ENCODE measurements at places on chromosomes 3 and 15.

- no peak for DNase-seq
Measured at GRCh38 chr3:124542214-124542869, 187.9 kb upstream of the UMPS start.

DNA sequence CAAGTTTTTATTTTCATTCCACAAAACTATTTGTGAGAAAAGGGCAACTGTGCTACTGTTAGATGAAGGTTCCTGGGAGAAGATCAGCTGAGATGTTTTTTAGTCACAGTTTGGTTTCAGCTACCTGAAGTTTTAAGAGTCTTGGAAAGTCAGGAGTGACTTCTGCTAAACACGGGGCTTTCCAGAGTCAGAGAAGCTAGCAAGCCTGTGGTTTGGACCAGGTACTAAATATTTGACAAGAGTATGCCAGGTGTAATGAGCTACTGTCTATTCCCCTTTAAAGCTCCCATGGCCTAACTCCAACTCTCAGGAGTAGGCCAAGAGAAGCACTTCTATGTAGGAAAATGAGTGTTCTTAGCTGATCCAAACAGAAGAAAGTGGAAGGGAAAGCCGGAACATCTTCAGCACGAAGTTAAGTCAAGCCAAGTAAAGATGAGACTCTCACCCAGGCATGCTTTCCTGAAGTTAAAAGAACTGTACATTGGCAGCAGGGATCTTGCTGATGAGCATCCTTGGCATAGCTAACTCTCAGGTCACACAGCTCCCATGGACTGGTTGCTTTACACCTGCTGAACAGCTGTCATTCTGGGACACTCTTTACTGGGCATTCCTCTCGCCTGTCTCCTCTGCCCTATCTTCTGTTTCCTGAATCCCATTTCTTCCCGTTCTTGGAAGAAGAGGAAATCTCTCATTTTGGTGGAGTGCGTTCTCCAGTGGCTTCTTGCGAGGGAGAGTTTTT, 22.5 kb downstream of the TM4SF18 start:
- DNase-seq: no peak

DNA sequence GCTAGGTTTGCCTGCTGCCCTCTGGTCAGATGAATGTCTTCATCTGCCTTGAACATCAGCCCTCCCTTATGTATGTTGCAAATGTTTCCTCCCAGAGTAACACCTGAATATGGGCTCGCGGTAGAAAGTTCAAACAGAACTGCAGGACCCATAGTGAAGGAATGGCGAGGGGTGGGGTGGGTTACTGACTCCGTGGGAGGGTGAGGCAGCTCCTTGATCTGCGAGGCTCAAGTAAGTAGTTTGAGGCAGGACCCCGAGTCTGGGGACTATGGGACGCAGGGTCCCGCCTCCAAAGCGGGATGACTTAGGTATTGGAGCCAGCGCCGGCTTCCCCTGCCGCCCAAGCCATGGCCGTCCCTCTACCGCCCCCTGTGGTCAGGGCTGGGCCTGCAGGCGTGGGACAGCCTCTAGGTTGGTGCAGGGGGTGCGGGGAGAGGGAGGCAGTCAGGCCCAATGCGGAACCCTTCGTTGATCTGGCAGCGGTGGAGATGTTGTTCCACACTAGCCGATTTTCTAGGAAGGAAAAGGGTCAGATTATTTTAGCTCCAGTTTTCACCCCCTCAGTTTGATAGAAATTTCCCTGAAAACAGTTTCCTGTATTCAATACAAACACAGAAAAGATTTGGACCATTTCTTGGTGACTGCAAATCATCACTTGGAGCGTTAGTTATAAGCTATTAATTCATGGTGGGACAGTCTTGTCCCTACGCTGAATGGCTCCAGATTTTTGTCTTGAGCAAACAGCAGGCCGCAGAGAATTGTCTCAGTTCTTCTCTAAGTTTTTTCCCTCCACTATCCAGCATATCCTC, 72.3 kb downstream of the CORO2B start:
- no peak for DNase-seq

DNA sequence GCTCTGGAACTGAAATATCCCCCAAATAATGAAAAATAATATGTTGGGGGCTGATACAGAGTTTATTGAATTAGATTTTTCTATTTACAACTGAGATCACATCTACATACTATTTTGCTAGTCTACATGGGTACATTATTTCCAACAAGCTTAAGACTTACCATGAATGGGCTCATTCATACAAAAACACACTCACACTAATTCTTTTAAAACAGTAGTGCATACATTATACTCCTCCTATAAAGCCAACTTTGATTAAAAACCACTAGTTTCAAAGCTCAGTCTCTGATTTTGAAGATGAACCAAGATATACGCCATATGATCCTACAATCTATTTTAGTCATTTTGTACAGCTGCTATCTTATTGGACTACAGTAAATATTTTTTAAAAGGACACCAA, 24.9 kb downstream of the TSPAN3 start:
- no peak for DNase-seq

DNA sequence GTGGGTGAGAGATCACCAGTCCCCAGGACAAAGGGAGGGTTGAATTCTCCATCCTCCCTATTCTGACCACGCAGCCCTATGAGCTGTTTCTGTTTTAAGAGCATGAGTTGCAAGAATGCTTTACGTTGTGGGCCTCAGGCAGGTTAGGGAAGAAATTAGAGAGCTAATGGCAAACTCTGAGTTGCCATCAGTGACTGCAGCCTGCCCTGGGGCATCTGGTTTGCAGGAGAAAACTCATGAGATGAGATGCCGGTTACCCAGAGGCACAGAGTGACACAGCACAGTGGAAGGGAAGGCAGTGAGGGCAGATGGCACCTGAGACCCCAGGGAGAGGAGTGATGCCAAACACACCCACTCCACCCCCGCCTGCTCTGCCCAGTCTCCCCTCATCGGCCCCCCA, 265.3 kb downstream of the CD47 start:
- no peak for DNase-seq

- no peak for DNase-seq
Measured at GRCh38 chr3:128623762-128624176, 26.8 kb downstream of the RPN1 start.

DNA sequence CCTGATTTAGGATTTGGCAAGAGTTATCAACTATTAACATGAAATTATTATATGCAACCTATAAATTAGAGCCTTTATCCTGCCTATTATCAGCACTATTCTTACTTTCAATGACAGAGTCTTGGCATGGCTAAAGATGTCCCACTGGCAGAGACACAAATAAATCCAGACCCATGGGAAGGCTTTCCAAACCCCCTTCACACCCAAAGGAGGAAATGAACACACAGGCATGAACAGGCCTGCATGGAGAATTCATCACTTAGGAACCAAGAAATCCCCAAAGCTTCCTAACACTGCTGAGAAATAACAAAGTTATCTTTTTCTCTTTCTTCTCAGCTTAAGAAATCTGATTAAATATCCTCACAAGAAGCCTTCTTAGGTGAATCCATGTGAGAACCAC, 213.9 kb downstream of the OCA2 start:
- DNase-seq: no peak

DNA sequence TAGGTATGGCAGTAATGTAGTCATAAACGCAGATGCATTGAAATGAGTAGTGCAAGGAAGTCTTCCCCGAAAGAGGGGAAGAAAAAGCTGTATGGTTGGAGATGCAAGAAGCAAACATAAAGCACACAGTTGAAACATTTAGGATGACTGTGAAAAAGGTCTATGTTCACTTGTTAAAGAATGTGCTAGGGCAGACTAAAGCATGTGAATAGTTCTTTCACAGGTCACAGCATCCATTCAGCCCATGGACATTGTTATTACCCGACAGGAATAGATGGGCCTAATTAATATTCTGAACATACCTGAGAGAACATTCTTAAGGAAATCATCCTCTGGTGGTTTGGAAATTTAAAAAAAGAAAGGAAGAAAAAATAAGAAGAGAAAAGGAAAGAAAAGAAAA, 595.2 kb downstream of the ZIC1 start:
- DNase-seq: no peak

DNA sequence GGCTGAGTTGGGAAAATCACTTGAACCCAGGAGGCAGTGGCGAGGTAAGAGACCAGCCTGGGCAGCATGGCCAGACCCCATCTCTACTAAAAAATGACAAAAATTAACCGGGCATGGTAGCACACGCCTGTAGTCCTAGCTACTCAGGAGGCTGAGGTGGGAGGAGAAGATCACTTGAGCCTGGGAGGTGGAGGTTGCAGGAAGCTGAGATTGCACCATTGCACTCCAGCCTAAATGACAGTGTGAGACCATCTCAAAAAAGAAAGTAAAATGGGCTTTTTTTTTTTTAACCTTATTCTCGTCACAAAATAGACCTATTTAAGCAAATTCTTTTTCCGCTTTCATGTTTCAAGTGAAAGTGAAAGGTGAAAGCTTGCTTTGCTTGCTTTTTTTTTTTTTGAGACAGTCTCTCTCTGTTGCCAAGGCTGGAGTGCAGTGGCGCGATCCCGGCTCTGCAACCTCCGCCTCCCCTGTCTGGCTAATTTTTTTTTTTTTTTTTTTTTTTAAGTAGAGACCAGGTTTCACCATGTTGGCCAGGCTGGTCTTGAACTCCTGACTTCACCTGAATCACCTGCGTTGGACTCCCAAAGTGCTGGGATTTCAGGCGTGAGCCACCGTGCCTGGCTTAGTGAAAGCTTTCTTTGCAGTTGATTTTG, 3.6 kb downstream of the PDIA3 start:
- no peak for DNase-seq

DNA sequence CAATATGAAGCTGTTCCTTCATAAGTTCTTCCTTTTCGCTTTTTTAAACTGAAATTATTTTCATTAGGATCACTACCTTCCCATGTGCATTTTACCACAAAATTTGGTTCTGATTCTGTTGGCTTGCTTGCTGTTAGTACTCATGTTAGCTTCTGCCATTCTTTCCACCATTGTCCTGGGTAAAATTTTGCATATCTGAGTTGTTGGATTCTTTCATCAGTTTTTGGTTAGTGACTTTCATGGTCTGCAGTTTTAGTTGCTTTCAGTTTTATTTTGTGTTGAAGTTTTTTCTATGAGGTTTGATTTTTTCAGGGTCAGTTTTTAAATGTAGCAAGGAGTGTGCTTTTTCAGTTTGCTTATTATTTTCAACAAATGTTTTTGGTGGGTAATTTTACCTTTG, 71.9 kb downstream of the SMAD3 start:
- DNase-seq: no peak

DNA sequence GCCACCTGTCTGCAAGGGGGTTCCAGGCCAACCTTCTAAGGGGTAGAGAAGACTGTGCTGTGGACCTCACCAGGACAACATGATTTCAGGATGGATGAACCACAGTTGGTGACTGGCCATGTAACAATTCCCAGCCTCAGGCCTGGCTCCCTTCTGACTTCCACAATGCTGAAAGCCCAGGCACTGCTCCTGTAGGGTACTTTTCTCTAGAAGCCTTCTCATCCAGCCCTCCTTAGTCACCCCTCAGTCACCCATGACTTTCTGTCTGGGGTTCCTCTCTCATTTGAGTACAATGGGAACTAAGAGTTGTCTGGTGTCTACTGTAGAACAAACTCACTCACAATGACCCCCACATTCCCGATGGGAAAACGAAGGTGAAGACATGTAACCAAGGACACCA, 8.6 kb downstream of the ALS2CL start:
- DNase-seq: no peak

DNA sequence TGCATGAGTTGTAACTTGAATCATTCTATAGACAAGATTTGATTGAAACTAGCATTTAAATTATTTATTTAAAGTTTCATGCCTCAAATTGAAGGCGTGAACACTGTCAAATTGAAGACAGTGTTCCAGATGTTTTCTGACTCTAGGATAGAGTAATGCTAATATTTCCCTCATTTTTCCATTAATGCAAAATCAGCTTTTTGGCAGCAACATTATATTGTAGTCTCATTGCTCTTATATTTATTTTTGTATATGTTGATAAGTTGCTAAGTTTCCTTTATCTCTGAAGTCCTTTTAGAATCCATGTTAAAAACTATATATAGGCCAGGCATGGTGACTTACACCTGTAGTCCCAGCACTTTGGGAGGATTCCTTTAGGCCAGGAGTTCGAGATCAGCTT, 4.8 kb downstream of the FANCI start:
- DNase-seq: no peak

- no peak for DNase-seq
Measured at GRCh38 chr15:40338921-40339620, 1.7 kb downstream of the CCDC9B start.

DNA sequence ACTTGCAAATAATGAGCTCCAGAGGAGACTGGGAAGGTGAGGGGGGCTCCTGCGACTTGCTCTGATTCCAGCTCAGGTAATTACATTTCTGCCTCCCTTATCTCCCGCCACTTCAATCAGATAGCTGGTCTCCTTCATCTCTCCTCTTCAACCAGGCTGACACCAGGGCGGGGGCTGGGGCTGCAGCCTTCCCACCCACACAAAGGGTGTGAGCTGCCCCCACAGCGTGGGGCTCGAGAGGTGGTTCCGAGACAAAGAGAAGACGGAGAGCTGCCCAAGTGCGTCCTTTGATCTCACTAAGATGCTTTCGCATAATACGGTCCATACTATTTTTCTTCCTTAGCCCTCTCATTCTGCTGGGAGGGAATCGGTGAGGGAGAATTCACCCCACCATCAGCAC, 139.7 kb downstream of the NSMCE3 start:
- no peak for DNase-seq
